M059J (cell line): ENCODE measurements at places on chromosomes 1 and 21. TPM values are rescaled to one million over a fixed set of nuclear protein-coding genes. Genes with fewer than 3 reads are reported as not detected.
A peak's percentile ranks its signal among the peaks of the same experiment; 100 is the strongest.

Gene CRP
- total RNA-seq: not detected in 2 replicates

Gene DISP1
- total RNA-seq: 6.0 and 8.1 TPM in 2 replicates

Gene SIM2
- 0.59 and 1.8 TPM in 2 replicates for total RNA-seq

Gene SPATA21
- 0.02 TPM in 1 of 2 replicates, not detected in the other for total RNA-seq

Gene TOR1AIP2
- total RNA-seq: 70.5 and 94.3 TPM in 2 replicates

Gene ARHGEF10L
- 4.4 and 6.8 TPM in 2 replicates for total RNA-seq

Gene CALML6
- total RNA-seq: not detected in 2 replicates

Gene ASCL5
- not detected in 2 replicates for total RNA-seq

Gene HHIPL2
- 3.3 and 3.9 TPM in 2 replicates for total RNA-seq

Gene FCRL2
- total RNA-seq: not detected in 2 replicates

Gene AMIGO1
- 1.1 and 2.4 TPM in 2 replicates for total RNA-seq

Gene LENEP
- not detected in 2 replicates for total RNA-seq

Gene RGS16
- total RNA-seq: not detected in 2 replicates

Gene OR2L2
- not detected in 2 replicates for total RNA-seq

Gene KDM5B
- total RNA-seq: 47.0 and 61.0 TPM in 2 replicates

Gene ALX3
- not detected in 2 replicates for total RNA-seq

DNA sequence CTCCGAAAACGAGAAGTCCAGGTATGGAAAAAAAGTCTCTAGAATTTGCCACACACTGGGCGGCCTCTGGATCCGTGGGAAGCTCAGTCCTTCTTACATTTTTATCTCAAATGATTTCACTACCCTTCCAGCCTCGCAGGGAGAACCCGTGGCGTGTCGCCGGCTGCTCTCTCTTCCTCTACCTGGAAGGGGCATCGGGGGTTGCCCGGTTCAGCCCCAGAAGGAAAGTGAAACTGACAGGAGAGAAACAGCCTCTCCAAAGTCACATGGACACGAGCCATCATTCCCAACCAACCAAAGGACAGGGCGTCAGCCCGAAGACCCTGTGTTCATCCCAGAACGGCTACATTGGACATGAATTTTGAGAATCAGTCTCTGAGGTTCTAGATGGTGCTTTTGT lies 182.5 kb downstream of the ADSS2 start:
- DNase-seq: no peak

- no peak for DNase-seq
These were observed 58.2 kb upstream of the TPTE start for GRCh38 chr21:10463156-10463555.

- no peak for DNase-seq
These were observed 1.0 kb downstream of the NCDN start for GRCh38 chr1:35558374-35559316.

- DNase-seq: no peak
These were observed 8.2 kb downstream of the HMCN1 start for GRCh38 chr1:185742403-185742802.

GRCh38 chr1:116397728-116398127 lies 24.7 kb downstream of the ATP1A1 start:
- DNase-seq: no peak

GRCh38 chr1:163773396-163773795 lies 451.6 kb downstream of the NUF2 start:
- DNase-seq: no peak

DNA sequence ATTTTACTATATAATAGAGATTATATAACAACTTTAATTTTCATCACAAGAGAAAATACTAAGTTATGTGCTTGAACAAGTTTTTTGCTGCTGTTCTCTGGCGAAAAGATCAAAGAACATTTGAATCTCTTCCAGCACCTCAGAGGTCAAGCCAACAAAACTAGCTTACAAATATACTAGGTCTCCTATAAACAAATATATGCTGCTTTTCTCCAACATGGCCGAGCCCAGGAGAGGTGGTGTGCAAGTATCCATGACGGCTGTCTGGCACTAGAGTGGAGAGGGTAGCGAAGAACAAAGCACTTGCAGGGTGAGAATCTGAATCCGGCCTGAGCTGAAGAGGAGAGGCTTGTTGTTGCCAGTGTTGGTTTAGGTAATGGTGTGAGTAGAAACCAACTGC lies 7.5 kb upstream of the FMO3 start:
- no peak for DNase-seq

- no peak for DNase-seq
These were observed 402.3 kb downstream of the PTBP2 start for GRCh38 chr1:97123717-97124431.

- DNase-seq: no peak
These were observed 15.8 kb upstream of the CENPF start for GRCh38 chr1:214587165-214587564.

GRCh38 chr21:39850333-39850732 lies 16.9 kb upstream of the PCP4 start:
- no peak for DNase-seq

DNA sequence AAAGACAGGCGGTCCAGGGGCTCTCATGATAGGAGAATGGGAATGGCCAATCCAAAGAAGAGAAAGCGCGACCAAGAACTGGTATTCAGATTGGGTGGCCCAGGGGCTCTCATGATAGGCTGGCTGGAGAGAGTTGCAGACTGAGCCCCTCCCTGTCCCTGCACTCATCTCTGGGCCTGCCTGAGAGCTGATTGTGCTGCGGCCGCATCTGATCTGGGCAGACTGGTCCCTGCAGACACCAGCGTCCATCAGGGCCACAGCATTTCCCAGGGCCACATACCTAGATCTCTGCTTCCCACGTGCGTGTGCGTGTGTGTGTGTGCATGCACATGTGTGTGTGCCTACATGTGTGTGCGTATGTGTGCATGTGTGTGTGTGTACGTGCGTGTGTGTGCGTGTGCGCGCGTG lies 30.4 kb upstream of the MAN1C1 start:
- no peak for DNase-seq

GRCh38 chr1:94729267-94729666 lies 90.9 kb upstream of the SLC44A3 start:
- DNase-seq: peak; percentile 89

DNA sequence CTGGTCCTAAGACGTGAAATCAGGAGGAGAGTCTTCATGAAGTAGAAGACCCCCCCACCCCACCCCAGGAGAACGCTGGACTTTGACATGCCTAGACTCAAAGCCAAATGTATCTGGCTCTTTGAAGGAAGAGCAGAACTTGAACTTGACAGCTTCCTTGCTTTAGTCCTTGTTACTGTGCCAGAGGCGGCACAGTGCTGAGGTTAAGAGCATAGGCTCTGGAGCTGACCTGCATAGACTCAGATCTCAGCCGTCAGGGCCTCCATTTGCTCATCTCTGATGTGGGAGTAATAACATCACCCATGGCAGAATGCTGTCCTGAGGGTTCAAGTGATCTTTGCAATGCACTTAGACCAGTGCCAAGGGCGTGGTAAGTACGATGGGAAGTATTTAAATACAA lies 39.0 kb downstream of the COL6A1 start:
- DNase-seq: no peak

DNA sequence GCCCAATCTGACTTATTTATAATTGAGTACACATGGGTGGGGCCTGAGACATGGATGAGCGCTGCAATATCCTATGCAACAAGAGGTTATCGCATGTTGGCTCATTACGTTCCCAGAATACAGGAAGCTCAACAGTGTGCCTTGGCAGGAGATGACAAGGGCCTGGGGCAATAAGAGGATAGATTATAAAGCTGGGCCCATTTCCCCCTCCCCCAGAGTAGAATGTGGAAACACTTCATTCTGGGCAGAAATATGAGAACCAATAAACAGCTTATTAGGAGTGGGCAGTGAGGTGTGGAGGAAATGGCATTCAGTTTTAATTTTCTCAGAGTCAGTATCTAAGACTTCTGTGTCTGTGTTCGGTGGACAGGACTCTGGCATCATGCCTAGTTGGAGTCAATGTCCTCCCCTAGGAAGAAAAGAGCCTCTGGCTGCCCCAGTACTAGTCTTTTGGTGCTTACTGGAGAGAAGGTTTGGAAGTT lies 92.8 kb downstream of the PIK3R3 start:
- DNase-seq: peak; percentile 75

DNA sequence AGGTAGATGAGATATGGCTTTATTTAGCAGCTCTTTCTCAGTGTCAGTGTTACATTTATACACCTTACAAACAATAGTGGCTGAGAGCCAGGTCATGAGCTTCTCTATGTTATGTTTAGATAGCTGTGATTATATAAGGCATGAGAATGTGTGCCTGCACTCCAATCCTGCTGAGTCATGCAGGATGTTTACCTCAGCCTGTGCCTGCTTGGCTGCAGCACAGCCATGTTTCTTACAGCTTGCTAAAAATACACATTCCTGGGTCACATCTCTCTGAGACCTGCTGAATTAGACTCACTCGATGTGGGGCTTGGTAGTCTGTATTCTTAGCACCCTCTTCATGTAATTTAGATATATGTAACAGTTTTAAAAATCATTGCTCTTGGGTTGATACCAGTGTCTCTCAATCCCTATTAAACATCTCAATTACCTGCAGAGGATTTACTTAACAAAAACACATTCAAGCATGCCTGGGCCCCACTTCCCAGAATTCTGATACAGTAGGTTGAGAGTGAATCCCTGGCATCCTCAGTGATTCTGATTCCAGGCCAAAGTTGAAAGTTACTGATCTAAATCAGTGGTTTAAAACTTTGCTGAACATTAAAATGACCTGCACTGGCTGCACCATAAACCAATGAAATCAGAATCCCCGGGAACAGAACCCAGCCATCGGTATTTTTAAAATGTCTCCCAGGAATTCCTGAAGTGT lies 107.5 kb downstream of the GDAP2 start:
- DNase-seq: peak; percentile 96

DNA sequence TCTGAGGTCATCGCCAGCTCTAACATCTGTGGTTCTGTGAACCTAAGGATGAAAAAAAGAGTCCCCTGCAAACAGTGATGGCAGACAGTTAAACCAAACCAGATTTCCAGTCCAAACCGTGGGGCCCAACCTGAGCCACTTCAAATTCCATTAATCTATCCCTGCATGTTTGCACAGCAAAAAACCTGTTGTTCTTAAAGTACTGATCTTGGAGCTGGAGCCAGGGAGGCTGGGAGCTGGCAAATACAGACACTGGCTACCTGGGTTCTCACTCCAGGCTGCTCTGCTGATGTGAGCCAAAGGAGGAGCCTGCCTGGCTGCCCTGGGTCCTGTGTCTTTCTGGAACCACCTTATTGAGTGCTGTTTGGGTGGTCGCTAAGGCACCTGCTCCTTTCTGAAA lies 16.4 kb downstream of the LDLRAD1 start:
- DNase-seq: no peak

- no peak for DNase-seq
These were observed 184.1 kb downstream of the DSCAM start for GRCh38 chr21:40662889-40663288.

- DNase-seq: peak; percentile 72
These were observed 27.9 kb downstream of the EPHB2 start for GRCh38 chr1:22738522-22738921.

GRCh38 chr1:203628201-203629015 lies 1.8 kb downstream of the ATP2B4 start:
- peak; percentile 71 for DNase-seq

- DNase-seq: peak; percentile 73
These were observed 5.8 kb upstream of the SDHB start for GRCh38 chr1:17059391-17060305.

GRCh38 chr1:244836584-244836983 lies 1.1 kb downstream of the COX20 start:
- no peak for DNase-seq

DNA sequence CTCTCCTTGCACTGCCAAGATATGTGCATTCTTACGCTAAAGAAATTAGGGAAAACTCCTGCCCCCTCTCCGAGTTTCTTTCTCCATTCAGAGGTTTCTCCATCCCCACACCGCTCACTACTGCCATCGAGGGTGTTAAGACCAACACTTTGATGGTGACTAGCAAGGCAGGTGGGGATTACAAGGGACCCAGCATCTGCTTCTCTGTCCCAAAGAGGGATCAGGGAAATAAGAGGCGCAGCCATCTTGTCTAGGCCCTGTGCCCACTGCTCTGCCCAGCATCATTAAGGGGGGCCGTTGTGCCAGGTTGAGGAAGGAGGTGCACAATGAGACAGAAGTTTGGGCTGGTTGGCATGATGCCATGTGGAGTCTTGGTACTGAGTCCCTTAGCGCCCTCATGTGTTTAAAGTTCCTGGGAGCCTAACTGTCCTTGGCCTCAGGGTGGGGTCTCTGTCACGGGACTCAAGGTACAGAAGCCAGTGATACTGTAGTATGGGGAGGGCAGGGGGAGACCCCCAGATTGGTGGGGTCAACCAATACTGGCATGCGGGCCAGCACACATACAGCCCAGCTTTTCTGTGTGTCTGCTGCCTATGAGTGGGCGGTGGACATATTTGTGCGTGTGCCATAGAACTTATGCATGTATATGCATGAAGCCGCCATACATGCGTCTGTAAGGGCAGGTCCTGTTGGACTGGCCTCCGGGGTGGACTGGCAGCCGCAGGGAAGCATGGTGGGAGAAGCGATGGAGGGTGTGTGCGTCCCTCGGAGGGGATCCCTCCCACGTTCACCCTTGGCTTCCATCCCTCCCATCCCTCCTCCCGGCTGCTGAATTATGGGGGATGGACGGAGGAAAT lies 5.5 kb downstream of the EFNA3 start:
- peak; percentile 64 for DNase-seq

DNA sequence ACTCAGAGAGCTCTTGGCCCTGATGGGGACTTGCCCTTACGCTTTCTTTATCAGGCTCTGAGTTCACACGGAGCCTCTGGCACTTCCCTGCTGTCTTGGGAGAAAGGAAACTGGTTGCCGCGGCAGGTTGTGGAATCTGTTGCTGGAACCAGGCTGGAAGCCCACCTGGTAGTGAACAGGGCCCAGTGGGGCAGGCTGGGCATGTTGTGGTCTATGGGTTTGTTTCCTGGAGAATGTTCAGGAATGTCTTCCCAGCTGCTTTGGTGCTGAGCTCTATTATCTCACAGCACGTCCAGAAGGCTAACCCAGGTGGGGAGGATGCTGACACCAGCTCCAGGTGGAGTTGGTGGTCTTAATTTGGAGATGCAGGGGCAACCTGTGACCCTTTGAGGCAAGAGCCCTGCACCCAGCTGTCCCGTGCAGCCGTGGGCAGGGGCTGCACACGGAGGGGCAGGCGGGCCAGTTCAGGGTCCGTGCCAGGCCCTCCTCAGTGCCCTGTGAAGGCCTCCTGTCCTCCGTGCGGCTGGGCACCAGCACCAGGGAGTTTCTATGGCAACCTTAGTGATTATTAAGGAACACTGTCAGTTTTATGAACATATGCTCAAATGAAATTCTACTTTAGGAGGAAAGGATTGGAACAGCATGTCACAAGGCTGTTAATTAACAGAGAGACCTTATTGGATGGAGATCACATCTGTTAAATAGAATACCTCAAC lies 33.3 kb upstream of the TDRD10 start:
- no peak for DNase-seq

- peak; percentile 77 for DNase-seq
These were observed 81.0 kb downstream of the CNIH3 start for GRCh38 chr1:224696891-224697765.

GRCh38 chr21:43591571-43591970 lies 67.7 kb downstream of the HSF2BP start:
- peak; percentile 75 for DNase-seq

- peak; percentile 41 for DNase-seq
These were observed 17.6 kb downstream of the RGS1 start for GRCh38 chr1:192592981-192593708.

GRCh38 chr1:181160998-181161870 lies 72.7 kb downstream of the IER5 start:
- DNase-seq: no peak
